ENCODE measurements at places on chromosomes 5 and 9. TPM values are rescaled to one million over a fixed set of nuclear protein-coding genes. Genes with fewer than 3 reads are reported as not detected.
A peak's percentile ranks its signal among the peaks of the same experiment; 100 is the strongest.

C5orf58 gene
- total RNA-seq: 11.6 TPM

MARCOL gene
- total RNA-seq: not detected

GRCh38 chr9:87148331-87149104, 201.2 kb upstream of the GAS1 start:
- ATAC-seq: peak; percentile 96

DNA sequence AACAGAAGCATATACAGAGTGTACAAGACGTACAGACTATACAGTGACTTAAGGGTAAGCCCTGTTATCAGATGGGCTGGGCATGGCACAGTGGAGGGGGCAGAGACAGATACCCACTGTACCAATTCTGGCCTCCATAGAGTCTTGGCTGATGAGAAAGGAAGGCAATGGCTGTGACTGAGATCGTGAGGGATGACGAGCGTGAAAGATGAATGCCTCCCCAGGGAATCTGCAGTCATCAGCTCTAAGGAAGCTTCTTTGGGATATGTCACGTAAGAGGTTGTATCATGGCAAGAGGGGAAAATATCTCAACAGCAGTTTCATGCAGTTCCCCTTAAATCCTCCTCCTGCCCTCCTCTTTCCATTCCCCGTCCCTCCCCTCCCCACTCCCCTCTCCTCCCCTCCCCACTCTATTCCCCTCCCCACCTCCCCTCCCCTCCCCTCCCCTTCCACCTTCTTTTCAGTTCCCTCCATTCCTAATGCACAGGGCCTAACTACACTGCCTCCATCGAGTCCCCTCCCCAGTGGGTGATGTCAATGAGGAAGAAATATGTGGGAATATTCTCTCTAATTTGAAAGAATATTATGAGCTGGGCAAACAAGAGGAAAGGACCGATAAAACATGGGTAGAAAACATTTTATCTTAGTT, 226.4 kb upstream of the DAP start:
- no peak for ATAC-seq

GRCh38 chr5:2758632-2759031, 7.2 kb upstream of the IRX2 start:
- no peak for ATAC-seq

DNA sequence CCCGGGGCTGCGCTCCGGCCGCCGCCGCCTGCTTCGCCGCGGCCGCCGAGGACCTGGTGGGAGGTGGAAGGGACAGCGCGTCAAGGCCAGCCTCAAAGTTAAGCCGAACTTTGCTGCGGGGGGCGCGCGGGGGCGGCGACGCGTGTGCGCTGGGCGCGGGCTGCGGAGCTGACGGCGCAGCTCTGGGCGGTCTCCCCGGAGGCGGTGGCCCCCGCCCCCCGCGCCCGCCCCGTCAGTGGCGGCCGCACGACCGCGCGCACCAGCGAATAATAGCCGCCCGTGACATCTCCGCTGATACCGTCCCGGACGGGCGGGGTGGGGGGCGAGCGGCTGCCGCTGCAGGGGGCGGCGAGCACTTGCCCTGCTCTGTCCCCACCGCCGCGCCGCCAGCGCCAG, 579 bp upstream of the FAM78A start:
- ATAC-seq: peak; percentile 6

GRCh38 chr5:177232358-177232757, 71.2 kb downstream of the RAB24 start:
- ATAC-seq: no peak

- ATAC-seq: peak; percentile 33
Measured at GRCh38 chr9:120438836-120439546, 141.0 kb downstream of the CDK5RAP2 start.

- no peak for ATAC-seq
Measured at GRCh38 chr9:74078647-74079046, 418.5 kb upstream of the RORB start.

DNA sequence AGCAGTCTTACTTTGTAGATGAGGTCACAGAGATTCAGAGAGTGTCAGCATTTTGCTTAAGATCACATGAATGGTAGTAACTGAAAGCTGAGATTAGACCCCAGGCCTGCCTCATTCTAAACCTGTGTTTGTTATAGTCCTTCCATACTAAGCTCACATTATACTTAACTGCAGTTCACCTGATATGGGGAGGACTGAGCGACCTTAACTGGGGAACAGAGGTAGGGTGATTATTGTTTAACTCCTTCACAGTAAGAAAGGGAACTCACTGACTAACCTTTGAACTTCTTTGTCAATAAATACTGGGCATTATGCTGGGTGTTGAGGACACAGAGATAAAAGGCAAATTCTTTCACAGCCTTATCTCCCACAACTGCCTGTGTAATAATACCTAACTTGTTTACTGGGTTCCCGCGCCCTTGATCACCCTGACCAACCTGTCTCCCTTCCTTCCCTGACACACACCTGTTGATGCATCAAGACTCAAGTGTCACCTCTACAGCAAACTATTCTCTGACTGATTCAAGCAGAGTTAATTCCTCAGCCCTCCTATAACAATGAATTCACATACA, 27.2 kb downstream of the DEPDC1B start:
- ATAC-seq: no peak

GRCh38 chr5:136453986-136454758, 88.8 kb upstream of the TRPC7 start:
- no peak for ATAC-seq

GPR21 gene
- total RNA-seq: 0.27 TPM

GRCh38 chr5:89324990-89325389, 442.0 kb upstream of the MEF2C start:
- no peak for ATAC-seq

DNA sequence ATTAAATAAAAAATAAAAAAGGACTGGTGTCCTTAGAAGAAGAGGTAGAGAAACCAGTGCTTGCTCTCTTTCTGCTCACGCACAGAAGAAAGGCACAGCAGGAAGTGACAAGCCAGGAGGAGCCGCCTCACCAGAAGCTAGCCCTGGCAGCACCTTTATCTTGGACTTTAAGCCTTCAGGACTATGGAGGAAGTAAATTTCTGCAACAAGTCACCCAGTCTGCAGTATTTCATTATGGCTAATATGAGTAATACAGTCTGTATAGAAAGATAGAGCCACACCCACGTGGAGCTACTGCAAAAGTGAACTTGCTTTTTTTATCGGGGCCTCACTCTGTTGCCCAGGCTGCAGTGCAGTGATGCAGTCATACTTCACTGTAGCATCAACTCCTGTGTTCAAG, 68.4 kb downstream of the PDZD2 start:
- ATAC-seq: no peak

TMEM171 gene
- not detected for total RNA-seq

GRCh38 chr5:28226407-28226806, 1188.0 kb upstream of the CDH9 start:
- ATAC-seq: no peak

DNA sequence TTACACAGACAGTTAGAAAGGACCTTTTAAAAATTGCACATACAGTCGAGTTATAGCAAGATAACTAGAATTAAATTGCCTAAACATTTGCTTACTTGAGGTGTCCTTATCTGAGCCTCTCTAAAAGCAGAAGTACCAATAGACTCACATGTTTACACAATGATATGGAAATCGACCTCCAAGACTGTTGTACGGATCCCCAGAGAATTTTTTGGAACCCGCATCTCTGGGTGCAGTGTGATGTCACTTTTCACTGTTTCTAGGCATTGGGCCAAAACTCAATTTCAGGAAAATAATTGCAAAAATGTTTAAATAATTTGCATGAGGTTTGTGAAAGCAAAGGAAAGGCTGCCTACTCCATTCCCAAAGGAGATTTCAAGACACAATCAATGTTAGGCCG, 63.1 kb upstream of the ATG10 start:
- no peak for ATAC-seq

NEUROG1 gene
- total RNA-seq: 3.2 TPM

SLC27A6 gene
- 31.5 TPM for total RNA-seq

FAM221B gene
- 0.44 TPM for total RNA-seq

- no peak for ATAC-seq
Measured at GRCh38 chr9:81607593-81608288, 81.6 kb downstream of the TLE1 start.

HEMGN gene
- total RNA-seq: 0.06 TPM

- ATAC-seq: peak; percentile 78
Measured at GRCh38 chr9:120654272-120654671, 60.0 kb downstream of the MEGF9 start.

DNA sequence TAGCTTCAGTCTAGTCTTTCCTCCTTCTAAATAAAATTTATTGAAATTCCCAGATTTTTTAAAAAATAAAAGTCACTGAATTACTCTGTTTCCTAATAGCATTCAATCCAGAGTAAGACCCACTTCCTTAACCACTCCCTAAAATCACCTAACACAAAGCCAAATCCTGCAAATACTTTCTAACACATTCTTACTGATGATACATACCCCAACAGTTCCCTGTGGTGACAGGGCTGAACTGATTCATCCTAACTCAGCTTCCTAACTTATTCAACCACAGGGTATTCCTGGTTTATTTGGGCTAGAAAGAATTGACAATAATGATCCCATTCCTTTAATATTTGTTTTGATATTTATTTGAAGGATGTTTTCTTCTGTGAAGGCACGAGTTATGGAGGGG, 40.7 kb upstream of the ZNF300 start:
- ATAC-seq: no peak

DNA sequence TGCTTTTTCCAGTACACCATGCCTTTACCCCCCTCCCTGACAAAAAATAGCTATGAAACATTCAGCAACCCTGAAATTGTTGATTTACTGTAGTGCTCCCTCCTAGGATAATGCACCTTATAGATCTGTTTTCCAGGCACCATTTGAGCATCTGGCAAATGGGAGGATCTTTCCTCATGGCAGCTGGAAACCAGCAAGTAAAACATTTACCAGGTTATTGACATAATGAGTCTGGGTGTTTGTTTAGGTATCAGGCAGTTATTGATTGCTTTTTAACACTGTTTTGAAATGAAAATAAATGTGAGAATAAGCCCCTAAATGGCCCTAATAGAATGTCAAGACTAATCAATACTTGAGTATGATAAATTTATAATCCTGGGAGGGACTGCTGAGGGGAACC, 57.3 kb upstream of the KLF4 start:
- ATAC-seq: no peak

GRCh38 chr5:1765141-1765879, 34.3 kb downstream of the MRPL36 start:
- no peak for ATAC-seq

DNA sequence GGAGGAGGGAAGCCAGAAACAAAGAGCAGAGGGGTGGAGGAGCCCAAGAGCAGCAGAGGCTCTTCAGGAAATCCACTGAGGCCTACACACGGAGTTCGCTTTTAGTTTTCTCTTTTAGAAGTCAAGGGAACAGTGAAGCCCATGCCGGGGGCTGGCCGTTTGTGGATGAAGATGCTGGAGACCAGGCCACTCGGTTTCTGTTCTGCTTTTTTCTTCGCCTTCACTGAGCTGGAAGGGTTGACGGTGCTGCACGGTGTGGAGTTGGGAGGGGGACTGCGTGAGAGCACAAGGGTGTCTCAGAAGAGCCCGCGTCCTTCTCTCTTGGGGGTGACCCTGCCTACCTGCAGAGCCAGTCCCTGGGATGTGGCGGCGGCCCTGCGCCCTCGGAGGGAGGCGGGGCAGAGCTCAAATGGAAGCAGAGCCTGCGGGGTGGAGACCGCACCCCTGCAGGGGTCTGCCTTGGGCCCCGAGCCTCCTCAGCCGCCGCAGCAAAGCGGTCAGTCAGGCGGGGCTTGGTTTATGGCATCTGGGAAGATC, 68.5 kb upstream of the CACNA1B start:
- ATAC-seq: no peak

TRIM7 gene
- total RNA-seq: 0.81 TPM

DPP7 gene
- total RNA-seq: 186 TPM

DNA sequence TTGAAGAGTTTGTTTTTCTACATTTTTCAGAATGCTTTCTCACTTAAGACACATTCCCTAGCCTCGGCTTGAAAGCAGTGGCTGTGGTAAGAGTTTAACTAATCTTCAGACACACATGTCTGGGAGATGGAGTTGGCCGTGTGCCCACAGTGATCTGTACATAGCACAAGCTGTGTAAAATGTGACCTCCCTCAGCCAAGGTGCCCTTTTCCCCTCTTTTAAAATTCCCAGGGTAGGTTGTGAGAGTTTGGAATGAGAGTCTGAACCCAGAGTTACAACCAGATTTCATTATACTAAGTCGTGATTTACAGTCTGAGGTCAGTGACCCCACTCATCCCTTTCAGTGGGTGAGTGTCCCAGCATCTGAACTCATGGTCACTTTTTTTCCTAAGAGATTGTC, 230.4 kb downstream of the DOCK8 start:
- ATAC-seq: peak; percentile 43

GRCh38 chr9:109451311-109452025, 46.6 kb downstream of the PTPN3 start:
- ATAC-seq: peak; percentile 20

ARHGEF28 gene
- 0.81 TPM for total RNA-seq

- no peak for ATAC-seq
Measured at GRCh38 chr5:177405312-177405711, 4.1 kb downstream of the F12 start.

OSMR gene
- 14.3 TPM for total RNA-seq

DNA sequence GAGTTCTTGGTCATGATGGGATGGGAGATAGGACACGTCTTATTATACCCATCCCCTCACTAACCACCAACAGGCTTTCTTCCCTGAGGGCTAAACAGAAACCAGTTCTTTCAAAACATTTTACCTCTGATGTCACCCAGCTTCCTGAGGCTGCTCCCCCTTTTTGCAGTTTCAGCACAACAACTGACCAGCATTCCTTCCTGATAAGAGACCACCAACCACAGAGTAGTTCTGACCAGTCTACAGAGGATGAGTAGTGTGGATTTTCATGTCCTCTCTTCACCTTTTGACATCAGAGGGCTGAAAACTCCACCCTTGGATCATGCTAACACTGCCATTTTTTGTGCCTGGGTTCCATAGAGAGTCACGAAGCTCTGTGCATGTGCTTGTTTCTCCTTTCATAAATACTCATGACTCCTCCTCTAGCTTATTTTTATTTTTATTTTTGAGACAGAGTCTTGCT, 82.6 kb downstream of the OSTF1 start:
- no peak for ATAC-seq

DNA sequence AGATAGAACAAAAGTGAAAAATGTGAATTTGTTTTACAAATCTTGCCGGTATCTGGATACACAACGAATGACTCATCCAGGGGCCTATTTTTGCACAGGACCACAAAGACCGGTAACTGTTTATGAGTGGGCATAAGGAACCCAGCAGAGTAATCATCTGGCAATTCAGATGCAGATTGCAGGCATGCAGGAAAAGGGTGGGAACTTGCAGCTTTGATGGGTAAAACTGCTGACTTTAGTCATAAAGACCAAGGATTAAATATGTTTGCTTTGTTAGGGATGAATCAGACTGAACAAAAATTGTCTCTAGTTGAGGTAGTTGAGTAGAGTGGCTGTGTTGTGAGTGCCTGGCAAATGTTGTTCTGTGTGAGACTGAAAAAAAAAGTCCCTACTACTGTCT, 309.6 kb upstream of the CCNH start:
- ATAC-seq: peak; percentile 66

- ATAC-seq: peak; percentile 53
Measured at GRCh38 chr9:126406075-126406667, 79.5 kb downstream of the MVB12B start.
